ENCODE measurements at places on chromosomes 1 and 21.

DNA sequence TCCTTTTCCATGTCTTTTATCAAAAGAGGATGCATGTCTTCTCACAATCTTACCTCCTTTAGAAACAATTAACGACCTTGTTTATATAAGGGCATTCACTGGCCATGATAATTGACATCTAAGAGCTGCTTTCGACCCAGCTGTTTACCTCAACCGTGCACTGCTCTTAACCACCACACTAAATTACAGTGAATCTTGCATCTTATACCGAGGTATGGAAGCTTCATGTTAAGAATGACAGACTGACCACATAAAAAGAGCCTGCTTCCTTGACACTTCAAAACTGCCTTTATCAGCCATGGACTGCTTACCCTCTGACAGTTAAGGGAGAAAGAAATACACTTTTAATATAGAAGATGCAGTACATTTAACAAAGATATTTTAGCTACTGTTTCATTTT, 301.7 kb upstream of the LYPLAL1 start:
- DNase-seq: no peak

DNA sequence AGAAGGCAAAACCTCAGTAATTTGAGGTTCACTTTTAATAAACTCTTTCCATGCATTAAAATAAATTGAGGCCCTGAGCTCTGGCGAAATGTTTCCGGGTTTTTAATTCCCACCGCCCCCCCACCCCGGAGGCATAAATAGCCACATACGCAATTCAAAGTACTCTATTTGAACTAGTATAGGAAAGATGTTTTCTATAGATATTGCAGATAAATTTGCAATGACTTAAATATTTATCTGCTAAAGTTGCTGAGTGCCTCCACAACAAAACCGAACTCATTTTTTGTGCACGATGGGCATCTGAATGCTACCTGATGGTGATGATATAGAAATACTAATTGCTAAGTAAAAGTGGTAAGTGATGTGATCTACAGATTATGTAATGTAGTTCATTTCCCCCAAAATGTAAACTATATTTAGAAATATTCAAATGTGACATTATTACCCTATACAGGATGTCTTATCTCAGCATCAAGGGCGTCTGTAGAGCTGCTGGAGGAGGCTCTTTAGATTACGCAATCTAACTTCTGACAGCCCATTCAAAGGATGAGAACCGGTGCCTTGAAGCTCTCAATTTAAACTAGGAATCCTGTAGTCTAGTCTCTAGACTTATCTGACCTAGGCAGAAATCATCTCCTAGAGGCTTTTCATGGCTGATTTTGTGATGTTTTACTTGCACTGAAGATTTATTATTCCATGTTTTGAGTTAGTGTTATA, 8.5 kb downstream of the IRF2BP2 start:
- no peak for DNase-seq

- DNase-seq: no peak
These were observed 24.2 kb downstream of the TRMT1L start for GRCh38 chr1:185132534-185132933.

GRCh38 chr1:22803833-22804232, 93.2 kb downstream of the EPHB2 start:
- DNase-seq: no peak

- DNase-seq: no peak
These were observed 273.1 kb upstream of the SNX7 start for GRCh38 chr1:98388441-98388840.

GRCh38 chr1:176820391-176821031, 344.0 kb downstream of the ASTN1 start:
- no peak for DNase-seq

DNA sequence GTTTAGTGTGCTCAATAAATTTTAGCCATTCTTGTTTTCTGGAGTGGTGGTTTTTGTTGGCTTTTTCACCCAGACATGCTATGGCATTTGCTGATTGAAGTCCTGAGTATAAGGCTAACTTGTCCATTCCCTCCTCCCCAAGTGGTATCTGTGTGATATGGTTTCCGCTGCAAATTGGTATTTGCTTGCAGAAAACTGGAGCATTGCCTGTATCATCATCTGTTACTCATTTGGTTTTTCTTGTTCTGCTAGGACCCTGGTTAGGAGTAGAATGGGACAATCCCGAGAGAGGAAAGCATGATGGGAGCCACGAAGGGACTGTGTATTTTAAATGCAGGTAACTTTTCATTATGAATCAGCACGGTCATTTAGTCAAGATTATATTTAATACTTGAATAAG, 34.0 kb downstream of the TBCE start:
- DNase-seq: no peak

- DNase-seq: no peak
These were observed 203.9 kb upstream of the PROX1 start for GRCh38 chr1:213783893-213784292.

DNA sequence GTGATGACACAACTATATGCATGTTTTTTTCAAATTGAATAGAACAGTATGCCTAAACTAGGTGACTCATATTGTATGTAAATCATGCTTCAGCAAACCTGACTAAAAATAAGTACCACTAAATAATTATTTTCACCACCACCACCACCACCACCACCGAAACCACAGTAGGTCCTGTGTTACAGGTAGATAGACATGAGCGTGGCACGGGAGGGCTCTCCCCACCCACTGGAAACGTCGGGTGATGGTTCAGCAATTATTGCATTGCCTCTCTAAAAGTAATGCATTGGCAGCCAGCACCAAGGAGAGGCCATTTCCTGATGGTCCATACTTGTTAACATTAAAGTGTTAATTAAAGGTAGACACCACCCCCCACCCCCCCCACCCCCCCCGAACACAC, 297.0 kb upstream of the NCAM2 start:
- no peak for DNase-seq

DNA sequence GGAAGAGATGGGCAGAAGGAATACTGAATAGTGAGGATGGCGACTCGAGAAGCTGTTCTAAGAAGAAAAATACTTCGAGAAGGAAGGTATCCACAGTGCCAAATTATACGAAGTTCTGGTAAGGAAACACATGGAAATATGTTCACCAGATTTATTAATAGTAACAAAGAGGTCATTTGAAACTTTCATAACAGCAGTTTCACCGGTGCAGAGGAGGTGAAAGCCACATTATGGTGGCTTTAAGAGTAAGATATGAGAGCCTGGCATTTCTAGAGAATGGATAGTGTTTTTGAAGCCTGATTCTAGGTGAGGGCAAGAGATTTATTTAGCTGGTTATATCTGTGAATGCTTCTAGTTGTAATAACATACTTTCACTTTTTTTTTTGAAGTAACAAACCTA, 56.2 kb downstream of the DPYD start:
- DNase-seq: no peak

- no peak for DNase-seq
These were observed 305.7 kb upstream of the SNX7 start for GRCh38 chr1:98355656-98356383.

GRCh38 chr1:83692524-83693381, 306.2 kb downstream of the TTLL7 start:
- peak; percentile 54 for DNase-seq

- peak; percentile 65 for DNase-seq
These were observed 5.2 kb upstream of the HLX start for GRCh38 chr1:220873868-220874655.

DNA sequence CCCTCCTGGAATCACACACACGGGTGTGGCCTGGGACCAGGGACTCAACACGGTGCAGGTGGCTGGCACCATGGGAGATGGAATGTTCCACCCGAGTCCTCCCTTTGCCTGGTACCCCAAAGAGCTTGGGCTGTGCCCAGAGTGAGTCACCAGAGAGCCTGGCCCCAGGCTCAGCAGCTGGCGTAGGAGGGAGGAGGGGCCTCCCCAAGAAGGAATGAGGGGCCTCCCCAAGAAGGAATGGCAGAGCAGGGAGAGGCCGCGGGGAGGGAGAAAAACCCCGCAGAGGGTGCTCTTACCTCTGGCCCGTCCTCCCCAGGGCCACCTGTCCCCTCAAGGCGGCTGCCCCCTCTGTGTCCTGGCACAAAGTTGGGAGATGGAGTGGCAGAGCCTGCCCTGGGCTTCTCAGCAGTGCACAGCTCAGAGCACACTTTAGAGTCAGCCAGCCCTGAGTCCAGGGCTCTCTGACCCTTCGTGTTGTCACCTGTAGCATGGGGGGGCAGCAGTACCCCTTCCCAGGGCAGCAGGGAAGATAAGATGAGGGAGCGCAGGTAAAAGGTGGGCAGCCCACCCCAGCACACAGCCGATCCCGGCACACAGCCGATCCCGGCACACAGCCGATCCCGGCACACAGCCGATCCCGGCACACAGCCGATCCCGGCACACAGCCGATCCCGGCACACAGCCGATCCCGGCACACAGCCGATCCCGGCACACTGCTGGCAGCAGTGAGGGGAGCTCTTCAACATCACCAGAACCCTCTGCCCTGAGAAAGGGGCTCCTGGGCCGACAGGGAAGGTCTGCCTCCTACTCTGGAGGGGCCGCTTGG, 20.2 kb upstream of the KCNAB2 start:
- no peak for DNase-seq

GRCh38 chr1:186476264-186477040, 15.5 kb upstream of the PDC start:
- no peak for DNase-seq

DNA sequence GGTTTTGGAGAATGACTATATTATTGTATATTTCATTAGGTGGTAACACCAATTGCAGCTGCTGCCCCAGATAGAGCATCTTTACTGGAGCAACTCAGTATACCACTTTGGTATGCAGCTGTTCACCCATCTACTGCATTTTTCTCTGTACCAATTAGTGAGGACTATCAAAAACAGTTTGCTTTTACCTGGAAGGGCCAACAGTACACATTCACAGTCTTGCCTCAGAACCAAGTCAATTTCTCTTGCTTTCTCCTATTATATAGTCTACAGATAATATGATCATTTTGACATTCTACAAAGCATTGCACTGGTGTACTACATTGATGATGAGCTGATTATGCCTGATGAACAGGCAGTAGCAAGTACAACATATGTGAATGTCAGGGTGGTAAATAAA, 99.3 kb downstream of the PTPRU start:
- no peak for DNase-seq

DNA sequence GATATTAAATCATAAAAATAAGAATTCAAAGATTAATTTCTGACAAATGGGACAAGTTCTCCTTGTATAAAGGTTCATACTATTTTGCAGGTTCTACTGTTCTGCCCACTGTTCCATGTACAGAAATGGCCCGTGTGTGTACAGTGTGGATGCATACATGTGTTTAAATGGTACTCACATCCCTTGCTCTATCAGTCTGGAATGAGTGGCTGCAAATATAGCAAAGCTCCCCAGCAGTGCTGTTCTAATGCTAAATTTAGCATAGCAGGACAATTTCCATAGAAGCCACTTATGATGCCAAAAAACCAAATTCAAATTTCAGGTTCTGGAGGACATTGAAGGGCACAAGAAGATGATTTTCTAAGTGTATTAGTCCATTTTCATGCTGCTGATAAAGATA, 9.4 kb upstream of the SEC16B start:
- DNase-seq: no peak

DNA sequence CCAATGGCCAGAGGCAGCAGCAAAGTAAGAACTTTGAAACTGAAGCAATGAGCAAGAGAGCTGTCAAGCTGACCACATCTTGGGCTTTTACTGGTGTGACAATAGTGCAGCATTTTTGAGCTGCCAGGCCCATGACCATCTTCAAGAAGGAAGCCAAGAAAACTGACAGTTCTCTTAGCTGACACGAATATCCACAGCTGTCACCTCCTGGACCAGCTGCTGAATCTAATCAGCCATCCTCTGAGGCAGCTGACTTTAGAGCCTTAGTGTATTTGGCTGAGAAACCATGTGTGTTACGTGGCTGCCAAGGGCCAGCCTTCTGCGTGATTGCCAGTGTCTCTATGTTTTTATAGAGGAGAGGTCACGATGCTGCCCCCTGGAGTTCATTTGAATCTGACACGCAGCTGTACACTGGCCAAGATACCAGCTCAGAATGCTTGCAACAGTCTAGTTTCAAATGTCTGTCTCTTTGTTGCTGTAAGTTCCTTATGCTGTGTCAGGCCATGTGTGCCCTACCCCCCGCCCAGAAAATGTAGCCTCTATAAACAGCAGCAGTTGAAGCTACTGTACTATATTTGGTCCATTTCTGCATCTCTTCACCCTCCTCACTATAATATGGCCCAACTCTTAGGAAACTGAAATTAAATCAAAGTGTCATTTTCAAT, 39.7 kb downstream of the PALMD start:
- peak; percentile 64 for DNase-seq

DNA sequence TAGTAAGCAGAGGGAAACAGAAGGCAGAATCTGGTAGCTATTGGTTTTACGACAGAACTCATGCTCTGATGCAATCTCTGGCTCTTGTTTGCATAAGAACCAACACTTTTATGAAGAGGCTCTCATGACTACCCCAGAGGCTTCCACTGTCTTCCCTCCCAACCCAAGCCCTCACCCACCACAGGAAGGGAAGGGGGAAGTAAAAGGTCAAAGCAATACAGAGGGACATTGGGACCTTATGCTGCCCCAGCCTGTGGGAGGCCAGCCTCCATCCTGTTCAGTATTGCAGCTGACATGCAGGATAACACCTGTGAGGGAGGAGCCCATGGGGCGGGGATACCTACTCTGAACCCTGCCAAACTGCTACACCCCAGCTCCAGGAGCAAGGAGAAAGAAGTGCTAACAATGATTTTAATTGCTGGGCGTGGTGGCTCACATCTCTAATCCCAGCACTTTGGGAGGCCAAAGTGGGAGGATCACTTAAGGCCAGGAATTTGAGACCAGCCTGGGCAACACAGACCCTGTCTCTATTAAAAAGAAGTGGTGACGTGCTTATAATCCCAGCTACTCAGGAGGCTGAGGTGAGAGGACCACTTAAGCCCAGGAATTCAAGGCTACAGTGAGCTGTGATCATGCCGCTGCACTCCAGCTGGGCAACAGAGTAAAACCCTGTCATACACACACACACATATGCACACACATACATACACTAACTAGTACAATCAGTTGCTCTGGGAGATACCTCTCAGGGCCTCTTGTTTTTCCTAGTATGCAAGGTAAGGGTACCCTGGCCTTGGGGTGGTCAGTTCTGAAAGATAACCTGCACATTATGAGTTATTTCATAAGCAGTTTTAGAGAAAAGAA, 9.5 kb downstream of the MR1 start:
- DNase-seq: no peak

GRCh38 chr1:51714374-51715019, 97.6 kb downstream of the OSBPL9 start:
- no peak for DNase-seq

GRCh38 chr1:43711524-43712386, 4.4 kb downstream of the ST3GAL3 start:
- no peak for DNase-seq

DNA sequence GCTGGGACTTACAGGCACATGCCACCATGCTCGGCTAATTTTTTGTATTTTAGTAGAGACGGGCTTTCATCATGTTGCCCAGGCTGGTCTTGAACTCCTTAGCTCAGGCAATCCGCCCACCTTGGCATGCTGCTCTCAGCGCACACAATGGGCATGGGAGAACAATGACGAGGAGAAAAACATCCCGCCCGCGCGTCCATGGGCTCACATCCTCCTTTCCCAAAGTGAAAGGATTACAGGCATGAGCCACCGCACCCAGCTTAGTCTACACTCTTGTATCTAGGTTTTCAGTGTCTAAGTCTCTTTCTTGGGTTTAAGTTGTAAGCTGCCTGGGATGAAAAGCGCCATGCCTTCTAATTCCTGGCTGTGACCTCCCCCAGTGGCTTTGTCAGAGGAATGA, 37.9 kb downstream of the CDK18 start:
- no peak for DNase-seq
